ENCODE measurements at places on chromosomes 12 and 14.

- DNase-seq, result no peak
These were observed 70.4 kb upstream of the PTPRQ start for GRCh38 chr12:80373666-80374065.

GRCh38 chr12:94679554-94680195, 29.3 kb upstream of the TMCC3 start:
- DNase-seq, result no peak

- no peak for DNase-seq
These were observed 8.6 kb downstream of the INF2 start for GRCh38 chr14:104697892-104698583.

GRCh38 chr14:52926953-52927352, 23.9 kb downstream of the FERMT2 start:
- no peak for DNase-seq

GRCh38 chr14:92587700-92588085, 74.1 kb downstream of the RIN3 start:
- DNase-seq, result peak; percentile 55

DNA sequence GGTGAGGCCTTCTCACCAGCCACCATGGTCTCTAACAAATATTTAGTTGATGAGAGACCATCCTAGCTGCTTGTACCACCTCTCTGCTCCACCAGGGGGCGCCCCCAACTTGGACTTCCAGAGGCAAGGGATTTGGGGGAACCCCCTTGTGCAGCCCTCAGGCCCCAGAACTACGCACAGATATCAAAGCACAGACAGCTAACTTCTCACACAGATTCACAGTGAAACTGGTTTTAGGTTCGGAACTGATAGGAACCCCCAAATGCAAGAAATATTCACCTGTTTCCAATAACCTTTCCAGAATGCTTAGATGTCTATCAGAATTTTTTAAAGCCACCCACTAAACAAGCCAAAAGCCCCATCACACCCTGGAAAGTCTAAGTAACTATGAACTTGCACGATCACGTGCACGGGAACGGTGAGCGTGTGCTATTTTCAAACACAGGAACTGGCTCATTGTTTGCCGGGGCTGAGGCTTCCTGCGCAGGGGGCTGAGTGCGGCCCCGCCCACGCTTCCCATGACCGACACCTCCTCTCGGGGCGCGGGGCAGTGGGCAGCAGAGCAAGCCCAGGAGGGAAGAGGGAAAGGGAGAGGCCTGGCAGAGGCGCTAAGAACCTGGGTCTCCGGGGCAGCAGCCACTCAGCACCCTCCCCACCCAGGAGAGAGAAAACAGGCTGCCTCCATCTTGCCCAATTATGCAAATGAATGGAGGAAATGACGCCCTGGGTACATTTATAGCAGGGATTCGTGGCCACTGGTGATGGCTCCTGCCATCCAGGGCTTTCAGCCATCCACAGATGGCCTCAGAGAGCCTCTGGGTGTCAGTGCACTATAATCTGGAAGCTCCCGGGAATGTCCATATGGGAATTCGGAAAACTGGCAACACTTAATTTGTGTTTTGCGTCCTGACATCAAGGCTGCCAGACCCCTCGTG, 79.4 kb upstream of the GPR68 start:
- DNase-seq, result peak; percentile 91

DNA sequence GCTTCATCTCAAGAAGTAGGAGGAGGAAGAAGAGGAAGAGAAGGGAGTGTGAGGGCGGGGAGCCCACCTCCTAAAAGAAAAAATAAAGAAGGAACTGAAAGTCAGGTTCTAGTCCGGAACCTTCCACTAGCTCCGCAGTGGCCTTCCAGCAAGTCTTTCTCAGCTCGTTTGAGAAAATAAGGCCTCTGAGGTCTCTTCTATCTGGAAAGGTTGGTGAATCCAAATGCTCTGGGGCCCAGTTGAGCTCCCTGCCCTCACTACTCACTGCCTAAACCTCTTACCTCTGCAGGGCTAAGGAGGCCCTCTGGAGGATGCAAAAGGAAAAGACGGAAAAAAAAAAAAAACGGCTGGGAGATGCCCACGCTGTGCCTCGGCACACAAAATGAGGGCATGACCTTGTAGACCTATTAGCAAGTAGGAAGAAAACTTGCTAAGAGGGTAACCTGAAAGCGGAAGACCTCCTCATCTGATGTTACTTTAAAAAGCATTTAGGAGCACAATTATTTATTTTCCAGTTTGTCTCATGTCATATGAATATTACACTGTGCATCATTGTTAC, 35.9 kb downstream of the FBLN5 start:
- peak; percentile 63 for DNase-seq

DNA sequence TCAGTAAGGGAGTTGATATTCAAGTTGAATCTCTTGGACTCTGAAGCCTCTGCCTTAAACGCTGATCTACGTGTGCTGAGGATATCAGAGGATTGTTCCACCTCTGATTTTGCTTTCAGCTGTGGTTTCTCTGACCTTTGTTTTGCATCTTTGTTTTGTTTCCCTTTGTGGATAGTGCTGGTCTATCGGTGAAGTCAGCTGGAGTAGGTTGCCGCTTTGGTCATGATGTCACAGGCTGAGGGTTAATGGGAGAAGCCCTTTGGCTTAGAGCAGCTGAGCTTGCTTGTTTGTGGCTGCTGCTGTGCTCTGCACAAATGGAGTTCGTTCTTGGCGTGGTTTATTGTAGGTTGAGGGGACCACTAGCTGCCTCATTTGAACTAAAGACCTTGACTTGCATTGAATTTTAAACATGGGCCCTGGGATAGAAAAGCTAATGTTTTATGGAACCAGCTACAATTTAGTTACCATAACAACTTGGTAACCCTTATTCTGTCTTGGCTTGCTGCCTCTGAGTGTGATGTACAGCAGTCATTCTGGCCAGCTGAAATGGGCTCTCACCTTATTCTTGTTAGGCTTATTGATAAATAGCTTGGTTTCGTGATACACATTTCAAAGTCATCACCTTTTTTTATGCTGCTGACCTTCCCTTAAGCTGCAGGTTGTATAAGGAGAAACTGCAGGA, 284.5 kb upstream of the E2F7 start:
- DNase-seq, result no peak

Measured in suppressor macrophage treated with lipopolysaccharide for 1 hour (primary cell).